NCI-H1417 (cell line): ENCODE measurements at places on chromosomes 3 and 15.

- DNase-seq: no peak
Observed at GRCh38 chr15:72790302-72790910, 6.8 kb upstream of the ADPGK start.

DNA sequence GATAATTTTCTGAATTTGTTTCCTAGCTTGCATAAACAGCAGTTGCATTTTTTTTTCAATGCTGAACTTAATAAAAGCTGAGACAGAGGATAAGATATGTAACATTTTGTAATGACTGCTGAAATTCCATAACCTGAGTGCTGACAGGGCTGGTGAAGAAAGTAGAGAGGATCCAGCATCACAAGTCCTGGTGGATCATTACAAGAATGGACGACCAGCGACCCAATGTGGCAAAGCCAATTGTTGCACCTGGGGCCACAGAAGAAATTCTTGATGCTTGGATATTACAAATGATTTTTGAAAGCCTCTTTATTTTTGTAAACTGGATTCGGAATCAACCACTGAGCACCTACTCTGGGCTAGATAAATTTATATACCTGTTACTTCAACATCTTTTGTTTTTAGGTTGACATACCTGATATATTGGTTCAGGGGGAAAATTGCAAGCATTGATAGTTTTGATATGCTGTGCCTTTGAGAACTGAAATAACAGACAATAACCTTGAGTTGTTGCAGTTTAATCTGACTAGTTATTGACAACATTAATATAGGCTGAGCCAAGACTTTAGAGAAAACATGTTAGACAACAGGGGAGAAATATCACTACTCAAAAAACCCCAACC, 3.9 kb upstream of the ACTL6A start:
- DNase-seq: peak; percentile 56

DNA sequence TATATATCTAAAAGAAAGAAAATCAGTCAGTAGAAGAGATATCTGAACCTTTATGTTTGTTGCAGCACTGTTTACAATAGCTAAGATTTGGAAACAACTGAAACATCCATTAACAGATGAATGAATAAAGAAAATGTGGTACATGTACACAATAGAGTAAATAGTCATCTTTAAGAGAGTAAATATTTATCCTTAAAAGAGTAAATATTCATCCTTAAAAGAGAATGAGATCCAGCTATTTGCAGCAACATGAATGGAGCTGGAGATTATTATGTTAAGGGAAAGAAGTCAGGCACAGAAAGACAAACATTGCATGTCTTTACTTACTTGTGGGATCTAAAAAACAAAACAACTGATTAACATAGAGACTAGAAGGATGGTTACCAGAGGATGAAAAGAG, 197.0 kb upstream of the CBLB start:
- DNase-seq: peak; percentile 7

GRCh38 chr15:78766041-78766440, 45.2 kb downstream of the ADAMTS7 start:
- DNase-seq: no peak

DNA sequence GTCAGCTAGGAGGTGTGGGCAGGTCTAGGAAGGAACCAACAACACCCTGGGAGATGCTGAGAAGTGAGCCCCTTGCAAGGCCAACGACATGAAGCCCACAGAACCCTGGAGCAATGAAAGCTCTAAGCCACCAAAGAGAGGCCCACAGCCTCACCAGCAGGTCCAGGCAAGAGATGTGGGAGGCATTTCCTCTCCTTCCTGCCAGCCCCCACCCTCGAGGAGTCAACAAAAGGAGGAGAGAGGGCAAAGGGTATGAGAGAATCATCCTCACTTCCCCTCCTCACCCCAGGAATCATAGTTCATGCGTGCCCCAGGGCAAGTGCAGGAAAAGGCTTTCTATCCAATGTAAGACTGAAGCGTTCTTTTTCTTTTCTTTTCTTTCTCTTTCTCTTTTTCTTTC, 195.8 kb downstream of the SHQ1 start:
- no peak for DNase-seq

- DNase-seq: no peak
Observed at GRCh38 chr3:2826453-2826852, 283.7 kb downstream of the IL5RA start.
